ENCODE measurements at places on chromosomes 16 and 17.

GRCh38 chr17:280901-281300 lies 71.7 kb downstream of the RPH3AL start:
- DNase-seq: no peak

GRCh38 chr16:68506331-68507053 lies 32.6 kb upstream of the ZFP90 start:
- no peak for DNase-seq

DNA sequence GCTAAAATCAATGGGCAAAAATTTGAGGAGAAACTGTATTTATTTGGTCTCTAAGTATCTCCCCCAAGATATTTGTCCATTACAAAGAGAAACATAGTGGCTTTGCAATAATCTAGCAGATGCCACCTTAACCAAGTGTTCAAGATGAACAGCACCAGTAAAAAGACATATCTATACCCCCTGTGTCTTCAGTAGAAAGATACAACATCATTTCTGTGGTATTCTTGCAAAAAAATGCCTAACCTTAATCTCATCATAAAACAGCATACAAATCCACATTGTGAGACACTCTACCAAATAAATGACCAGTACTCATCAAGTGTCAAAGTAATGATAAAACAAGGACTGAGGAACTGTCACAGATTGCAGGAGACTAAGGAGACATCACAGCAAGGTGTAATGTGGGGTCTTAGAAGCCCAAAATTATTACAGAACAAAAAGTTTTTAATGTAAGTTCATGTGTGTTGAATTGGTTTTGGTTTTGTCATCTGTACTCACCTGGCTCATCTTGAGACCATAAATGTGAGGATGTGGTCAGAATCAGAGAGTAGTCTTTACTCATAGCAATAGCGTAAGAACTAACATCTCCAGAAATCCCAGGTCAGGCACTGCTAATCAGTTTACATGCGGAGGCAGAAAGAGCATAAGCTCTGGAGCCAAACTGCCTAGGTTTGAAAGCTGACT lies 77.2 kb downstream of the AATF start:
- DNase-seq: no peak

DNA sequence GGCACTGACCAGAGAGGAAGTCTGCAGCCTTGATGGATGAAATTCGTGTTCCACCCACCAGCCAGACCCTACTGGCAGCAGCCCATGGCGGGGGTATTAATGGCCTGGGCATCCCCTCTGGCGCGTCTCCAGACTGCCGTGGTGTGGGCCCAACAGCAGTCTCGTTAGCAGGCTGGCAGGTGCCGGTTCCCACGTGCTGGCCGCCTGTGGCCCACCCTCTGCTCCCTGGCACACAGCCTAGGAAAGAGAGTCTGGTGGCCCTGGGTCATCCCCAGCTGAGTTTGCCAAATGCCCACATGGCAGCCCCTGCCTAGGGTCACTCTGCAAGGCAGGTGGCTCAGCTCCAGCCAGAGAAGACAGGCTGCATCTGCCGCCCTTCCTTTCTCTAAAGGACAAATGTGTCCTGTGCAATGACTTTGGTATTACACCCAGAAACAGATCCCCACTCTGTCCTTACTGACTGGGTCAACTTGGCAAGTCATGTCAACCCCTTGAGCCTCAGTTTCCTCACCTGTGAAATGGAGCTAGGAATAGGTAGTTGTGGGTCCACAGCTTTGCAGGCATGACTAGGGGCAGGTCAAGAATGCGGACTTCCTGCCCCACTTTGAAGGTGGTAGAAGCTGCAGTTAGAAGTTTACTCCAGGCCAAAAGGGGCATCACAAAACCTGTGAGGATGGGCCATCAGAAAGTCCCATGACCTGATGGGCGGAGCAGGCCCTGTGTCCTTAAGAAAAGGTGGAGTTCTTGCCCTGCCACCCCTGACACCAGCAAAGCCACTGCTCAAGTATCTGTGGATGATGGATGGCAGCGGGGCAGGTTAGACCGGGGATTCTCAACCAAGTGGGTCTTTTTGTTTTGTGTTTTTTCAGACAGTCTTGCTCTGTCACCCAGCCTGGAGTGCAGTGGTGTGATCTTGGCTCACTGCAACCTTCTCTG lies 76.6 kb downstream of the ABCC6 start:
- DNase-seq: no peak

DNA sequence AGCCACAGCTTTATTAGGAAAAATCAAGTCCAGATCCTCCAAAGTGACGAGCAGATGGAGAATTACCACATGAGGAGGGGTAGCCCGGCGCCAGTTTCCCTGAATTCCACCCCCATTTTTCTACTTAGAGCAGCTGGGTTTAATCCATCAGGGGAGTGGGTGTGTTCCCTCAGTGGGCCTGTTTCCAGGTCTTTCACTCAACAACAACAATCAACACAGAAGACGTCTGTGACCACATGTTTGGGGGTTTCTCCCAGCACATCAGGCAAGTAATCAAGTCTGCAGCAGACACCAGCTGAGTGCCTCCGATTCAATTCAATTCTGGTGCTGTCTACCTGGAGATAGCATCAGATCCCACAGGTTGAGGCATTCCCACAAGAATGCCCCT lies 6.8 kb downstream of the SLC6A2 start:
- no peak for DNase-seq

- no peak for DNase-seq
Measured at GRCh38 chr17:17175917-17176316, 30.2 kb downstream of the PLD6 start.

GRCh38 chr16:50539053-50539695 lies 9.0 kb upstream of the NKD1 start:
- no peak for DNase-seq

- no peak for DNase-seq
Measured at GRCh38 chr17:73882590-73882989, 238.3 kb upstream of the SDK2 start.

GRCh38 chr17:74161503-74161875 lies 42.0 kb upstream of the RPL38 start:
- no peak for DNase-seq

GRCh38 chr17:17603178-17603894 lies 11.8 kb upstream of the PEMT start:
- DNase-seq: no peak

- peak; percentile 97 for DNase-seq
Measured at GRCh38 chr16:87387942-87388817, 4.0 kb upstream of the MAP1LC3B start.

DNA sequence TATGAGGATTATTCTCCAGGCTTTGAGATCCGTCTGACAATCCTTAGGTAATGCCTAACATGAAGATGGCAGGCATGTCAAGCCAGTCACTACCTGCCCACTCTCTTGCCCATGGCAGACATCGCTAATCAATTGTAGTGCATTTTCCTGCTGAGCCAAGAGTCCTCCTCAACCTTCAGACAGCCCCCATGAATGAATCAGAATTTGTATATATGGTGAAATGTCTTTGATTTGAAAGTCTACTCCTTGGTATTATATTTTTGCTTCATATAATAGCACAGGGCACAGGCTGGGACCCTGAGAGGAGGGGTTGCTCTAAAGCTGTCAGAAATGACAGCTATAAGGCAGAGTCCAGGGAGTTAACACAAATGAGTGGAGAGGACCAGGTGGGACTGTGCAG lies 27.0 kb upstream of the COQ7 start:
- DNase-seq: no peak

DNA sequence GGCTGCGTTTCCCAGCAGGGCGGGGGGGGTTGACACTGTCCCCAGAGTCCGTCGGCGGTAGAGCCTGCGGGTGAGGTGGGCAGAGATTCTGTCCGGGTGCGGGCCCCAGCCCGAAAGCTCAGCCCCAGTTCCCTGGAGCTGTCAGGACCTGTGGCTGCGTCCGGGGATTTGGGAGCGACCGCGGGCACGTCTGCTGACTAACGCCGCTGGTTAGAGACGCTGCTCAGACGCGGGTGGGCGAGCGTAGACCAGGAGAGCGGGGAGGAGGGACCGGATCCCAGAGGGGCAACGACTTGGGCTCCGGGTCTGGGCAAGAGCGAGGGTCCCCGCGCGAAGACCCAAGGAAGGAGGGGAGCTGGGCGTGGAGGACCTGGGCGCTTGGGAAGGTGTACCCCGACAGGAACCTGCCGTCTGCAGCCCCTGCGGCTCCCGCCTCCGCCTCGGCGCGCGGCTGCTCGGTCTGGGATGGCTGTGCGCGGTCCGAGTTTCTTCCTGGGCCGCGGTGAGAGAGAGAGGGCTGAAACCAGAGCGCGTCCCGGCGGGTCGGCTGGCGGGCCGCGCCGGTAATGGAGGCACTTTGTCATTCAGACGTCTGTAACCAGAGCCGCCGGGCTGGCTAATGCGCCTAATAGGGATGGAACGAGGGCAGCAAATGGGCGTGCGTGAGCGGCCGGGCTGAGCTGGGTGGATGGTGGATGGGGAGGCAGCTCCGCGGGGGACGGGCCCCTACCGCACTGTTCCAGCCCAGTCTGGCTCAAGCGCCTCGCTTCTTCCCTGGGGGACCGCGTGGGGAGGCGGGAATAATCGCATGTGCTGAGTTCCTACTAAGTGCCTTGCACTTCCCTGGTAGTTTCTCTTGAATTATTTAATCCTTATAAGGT lies 2.3 kb downstream of the NGFR start:
- DNase-seq: no peak

GRCh38 chr16:75012380-75013081 lies 13.7 kb downstream of the ZNRF1 start:
- no peak for DNase-seq

- no peak for DNase-seq
Measured at GRCh38 chr17:55458978-55459377, 37.3 kb upstream of the MMD start.

- no peak for DNase-seq
Measured at GRCh38 chr17:75619506-75620431, 13.5 kb upstream of the SMIM5 start.

GRCh38 chr17:70138291-70138865 lies 31.0 kb upstream of the KCNJ2 start:
- no peak for DNase-seq

DNA sequence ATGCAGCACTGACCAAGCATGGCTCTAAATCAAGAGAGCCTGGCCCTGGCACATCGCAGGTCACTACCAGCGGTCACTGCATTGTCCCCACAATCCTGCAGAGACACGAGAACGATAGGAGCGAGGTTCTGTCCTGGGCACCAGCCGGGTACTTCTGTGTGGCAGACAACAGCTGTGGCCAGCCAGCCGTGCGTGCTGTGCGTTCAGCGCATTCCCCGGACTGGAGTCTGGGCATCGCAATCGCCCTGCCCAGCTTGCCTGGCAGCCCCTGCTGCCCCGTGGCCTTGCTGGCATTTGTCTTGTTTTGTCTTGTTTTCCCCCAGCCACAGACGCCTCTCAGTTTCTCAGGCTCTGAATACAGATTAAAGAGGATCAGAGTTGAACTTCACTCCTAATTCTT lies 33.9 kb downstream of the COTL1 start:
- DNase-seq: peak; percentile 53

GRCh38 chr16:84566545-84567257 lies 51.2 kb downstream of the COTL1 start:
- no peak for DNase-seq

DNA sequence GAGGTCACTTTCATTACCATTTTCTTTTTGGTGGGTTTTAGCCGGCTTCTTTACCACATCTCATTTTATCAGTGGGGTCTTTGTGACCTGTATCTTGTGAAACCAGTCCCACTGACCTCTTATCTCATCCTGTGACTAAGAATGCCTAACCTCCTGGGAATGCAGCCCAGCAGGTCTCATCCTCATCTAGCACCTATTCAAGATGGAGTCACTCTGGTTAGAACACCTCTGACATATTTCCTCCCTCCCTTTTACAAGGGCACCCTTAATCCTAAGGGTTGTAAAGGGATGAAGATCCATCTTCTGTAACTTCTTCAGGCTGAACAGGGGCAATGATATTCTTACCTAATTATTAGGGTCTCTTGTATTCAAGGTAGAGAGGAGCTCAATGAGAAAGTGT lies 107.9 kb upstream of the HAS3 start:
- no peak for DNase-seq

GRCh38 chr16:27801289-27801945 lies 251.5 kb downstream of the KATNIP start:
- DNase-seq: no peak

DNA sequence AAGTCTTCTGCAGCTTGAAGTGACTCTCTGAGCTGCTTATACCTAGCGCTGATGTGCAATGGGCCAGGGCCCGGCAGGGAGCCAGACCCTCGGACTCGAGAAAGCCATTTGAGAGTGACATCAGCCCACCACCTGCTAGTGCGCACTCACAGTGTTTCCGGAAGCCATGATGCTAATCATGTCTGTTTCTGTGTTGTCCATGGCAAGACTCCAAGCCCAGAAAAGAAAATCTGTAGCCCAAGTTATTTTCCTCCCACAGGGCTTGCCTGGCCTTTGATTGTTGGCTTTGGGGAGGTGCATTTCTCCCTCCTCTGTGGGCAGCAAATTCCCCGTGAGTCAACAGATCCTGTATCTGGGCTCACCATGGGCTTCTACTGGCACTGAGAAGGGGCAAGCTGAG lies 1.8 kb upstream of the CDRT4 start:
- no peak for DNase-seq

GRCh38 chr17:60641126-60641525 lies 36.5 kb upstream of the BCAS3 start:
- DNase-seq: no peak

DNA sequence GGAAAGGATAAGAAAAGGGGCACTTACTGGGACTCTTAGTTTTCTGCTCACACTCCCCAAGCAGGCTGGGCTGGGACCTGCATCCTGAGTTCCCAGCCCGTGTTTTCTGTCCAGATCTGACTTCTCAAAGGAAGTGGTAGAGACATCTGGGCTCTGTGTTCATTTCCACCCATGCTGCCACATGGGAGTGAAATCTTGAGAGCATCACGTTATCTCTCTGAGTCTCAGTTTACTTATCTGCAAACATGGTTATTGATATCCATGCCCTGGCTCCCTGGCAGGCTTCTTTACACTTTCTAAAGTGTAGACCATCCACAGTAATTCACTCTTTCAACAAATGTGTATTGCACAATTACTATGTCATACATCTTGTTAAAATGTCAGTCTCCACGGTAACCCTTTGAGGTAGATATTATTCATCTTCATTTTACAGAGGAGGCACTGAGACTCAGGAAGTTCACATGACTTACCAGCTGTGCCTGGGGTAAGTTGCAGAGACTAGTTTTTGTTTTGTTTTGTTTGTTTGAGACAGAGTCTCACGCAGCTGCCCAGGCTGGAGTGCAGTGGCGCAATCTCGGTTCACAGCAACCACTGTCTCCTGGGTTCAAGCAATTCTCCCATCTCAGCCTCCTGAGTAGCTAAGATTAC lies 3.4 kb downstream of the ZNF688 start:
- DNase-seq: no peak

DNA sequence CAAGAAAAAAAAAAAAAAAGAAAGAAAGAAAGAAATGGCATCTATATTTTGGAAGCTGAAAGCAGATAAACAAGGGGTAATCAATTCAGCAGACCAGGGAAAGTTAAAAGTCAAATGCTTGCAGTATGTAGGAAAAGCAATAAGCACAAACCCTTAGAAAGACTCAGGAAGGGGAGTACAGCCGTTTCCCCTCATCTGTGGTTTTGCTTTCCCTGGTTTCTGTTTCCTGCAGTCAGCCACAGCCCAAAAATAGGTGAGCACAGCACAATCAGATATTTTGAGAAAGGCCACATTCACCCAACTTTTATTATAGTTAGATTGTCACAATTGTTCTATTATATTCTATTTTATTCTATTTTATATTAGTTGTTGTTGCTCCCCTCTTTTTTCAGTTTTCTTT lies 14.4 kb upstream of the ALOX12 start:
- DNase-seq: no peak

GRCh38 chr17:32658470-32659418 lies 172.0 kb downstream of the CDK5R1 start:
- no peak for DNase-seq

Data from hypothalamus (tissue), 51 donors.